ENCODE measurements at places on chromosomes 6 and 20. TPM values are rescaled to one million over a fixed set of nuclear protein-coding genes. Genes with fewer than 3 reads are reported as not detected.

The LPIN3 gene
- not detected for total RNA-seq

The MEP1A gene
- not detected for total RNA-seq

The ISM1 gene
- total RNA-seq, result not detected

The ZNF335 gene
- total RNA-seq, result 13.2 TPM

The EMILIN3 gene
- not detected for total RNA-seq

The SAMD10 gene
- total RNA-seq, result 13.0 TPM

- no peak overlapping the region for H3K27ac ChIP-seq
- no peak for DNase-seq
- no peaks in the 10 kb centered on the region for H3K36me3 ChIP-seq
- no peak overlapping the region for H3K4me3 ChIP-seq
- no peaks in the 10 kb centered on the region for H3K27me3 ChIP-seq
Observed at GRCh38 chr6:131688286-131688685, 12.9 kb downstream of the OR2A4 start.

GRCh38 chr6:141467041-141467440, 665.7 kb upstream of the GJE1 start:
- no peak overlapping the region for H3K4me3 ChIP-seq
- DNase-seq, result no peak
- H3K4me1 ChIP-seq, result 0 out of 2 replicates have a peak, but pooled peaks cover 2% of the 10 kb centered on the region
- no peak overlapping the region for H3K27ac ChIP-seq
- no peaks in the 10 kb centered on the region for H3K27me3 ChIP-seq

DNA sequence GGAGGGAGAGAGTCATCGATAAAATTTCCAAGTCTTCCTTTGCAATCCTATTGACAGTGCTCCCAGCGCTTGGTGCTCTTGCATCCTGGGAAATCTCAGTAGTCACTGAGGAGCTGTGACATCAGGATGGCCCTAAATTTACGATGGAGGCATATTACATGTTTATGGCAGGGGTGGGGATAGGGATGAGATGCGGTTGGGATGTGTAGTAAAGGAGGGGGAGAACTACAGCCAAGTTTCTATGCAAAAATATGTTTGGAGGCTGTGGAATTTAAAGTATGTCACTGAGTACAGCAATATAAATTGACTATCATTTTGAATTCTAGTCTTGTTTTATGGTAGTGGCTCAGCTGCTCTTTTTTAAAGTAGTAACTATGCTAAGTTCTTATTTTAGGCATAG, 544.9 kb downstream of the PKHD1 start:
- no peak overlapping the region for H3K4me3 ChIP-seq
- no peak overlapping the region for H3K27ac ChIP-seq
- no peaks in the 10 kb centered on the region for H3K4me1 ChIP-seq

DNA sequence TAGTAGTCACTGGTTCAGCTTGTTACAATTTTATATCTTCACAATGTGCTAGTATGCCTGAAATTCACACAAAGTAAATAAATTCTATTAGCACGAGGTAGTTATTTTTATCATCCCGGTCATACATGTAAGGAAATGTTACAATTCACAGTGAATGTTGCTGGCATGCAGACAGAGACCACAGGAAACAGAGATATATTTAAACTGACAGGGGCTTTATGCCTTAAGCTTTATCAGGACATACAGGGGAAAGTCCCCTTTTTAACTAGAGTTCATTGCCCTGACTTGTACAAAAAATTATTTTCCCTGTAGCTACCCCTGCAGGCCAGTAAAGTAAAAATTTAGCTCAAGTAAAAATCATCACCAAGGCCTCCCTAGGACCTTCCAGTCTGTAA, 712.0 kb upstream of the NRSN1 start:
- DNase-seq, result no peak
- no peak overlapping the region for H3K27ac ChIP-seq
- H3K4me3 ChIP-seq, result no peak overlapping the region

GRCh38 chr6:130150906-130151305, 71.8 kb downstream of the SAMD3 start:
- H3K4me3 ChIP-seq, result no peak overlapping the region
- DNase-seq, result peak; percentile 10
- H3K36me3 ChIP-seq, result no peaks in the 10 kb centered on the region
- no peaks in the 10 kb centered on the region for H3K4me1 ChIP-seq

GRCh38 chr6:168374541-168375071, 55.0 kb upstream of the DACT2 start:
- H3K36me3 ChIP-seq, result no peaks in the 10 kb centered on the region
- no peak overlapping the region for H3K27ac ChIP-seq
- no peak for DNase-seq
- no peaks in the 10 kb centered on the region for H3K4me1 ChIP-seq
- no peaks in the 10 kb centered on the region for H3K27me3 ChIP-seq

DNA sequence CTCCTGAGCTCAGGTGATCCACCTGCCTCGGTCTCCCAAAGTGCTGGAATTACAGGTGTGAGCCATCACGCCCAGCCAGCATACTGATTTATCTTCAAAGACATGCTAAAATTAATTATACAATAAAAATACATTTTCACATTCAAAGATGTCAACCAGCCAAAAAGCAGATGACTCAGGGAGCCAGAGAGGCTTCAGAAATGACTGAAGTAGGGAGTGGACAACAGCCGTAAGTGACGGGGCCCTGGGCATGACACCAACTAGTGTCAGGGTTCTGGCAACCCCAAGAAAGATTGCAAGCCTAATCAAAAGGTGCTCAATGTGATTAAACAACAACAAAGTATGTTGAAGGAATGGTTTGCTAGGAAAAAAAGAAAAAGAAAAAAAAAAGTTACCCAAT, 28.4 kb downstream of the GPLD1 start:
- no peaks in the 10 kb centered on the region for H3K27me3 ChIP-seq
- peak; percentile 36 for DNase-seq
- H3K4me3 ChIP-seq, result no peak overlapping the region

GRCh38 chr6:16591396-16592222, 169.7 kb downstream of the ATXN1 start:
- H3K36me3 ChIP-seq, result no peaks in the 10 kb centered on the region
- H3K4me1 ChIP-seq, result no peaks in the 10 kb centered on the region
- H3K27ac ChIP-seq, result no peak overlapping the region
- no peak overlapping the region for H3K4me3 ChIP-seq
- DNase-seq, result no peak

- no peak overlapping the region for H3K27ac ChIP-seq
- H3K36me3 ChIP-seq, result no peaks in the 10 kb centered on the region
- H3K27me3 ChIP-seq, result no peaks in the 10 kb centered on the region
- H3K4me3 ChIP-seq, result no peak overlapping the region
Observed at GRCh38 chr20:63241272-63241671, 5.6 kb downstream of the BIRC7 start.

DNA sequence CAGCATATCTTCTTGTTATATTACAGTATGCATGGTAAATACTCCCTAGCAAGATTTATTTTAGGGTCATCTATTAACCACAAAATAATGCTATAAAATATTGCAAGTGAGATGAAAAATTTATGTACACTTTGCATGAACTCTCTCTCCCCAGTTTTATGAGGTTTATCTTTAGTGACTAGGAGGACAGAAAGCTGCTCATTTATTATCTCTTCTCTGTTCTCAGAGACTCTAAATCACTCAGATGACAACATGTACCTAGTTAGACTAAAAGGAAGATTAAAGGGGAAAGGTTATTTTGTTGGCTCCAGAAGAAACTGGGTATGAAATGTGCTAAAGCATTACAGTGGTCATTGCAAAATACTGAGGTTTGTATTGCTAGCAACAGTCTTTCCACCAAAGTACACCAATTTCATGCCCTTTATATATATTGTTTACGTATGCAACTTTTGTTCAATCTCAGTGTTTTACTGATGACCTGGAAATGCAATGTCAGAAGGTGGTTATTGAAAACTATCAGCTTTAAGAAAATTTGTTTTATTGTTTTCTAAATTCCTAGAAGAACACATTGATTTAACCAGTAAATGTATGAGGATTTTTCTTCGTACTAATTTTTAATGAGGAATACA, 11.8 kb downstream of the RFX6 start:
- H3K27ac ChIP-seq, result no peak overlapping the region
- H3K36me3 ChIP-seq, result no peaks in the 10 kb centered on the region
- no peaks in the 10 kb centered on the region for H3K27me3 ChIP-seq
- DNase-seq, result no peak
- H3K4me1 ChIP-seq, result no peaks in the 10 kb centered on the region
- H3K4me3 ChIP-seq, result no peak overlapping the region

DNA sequence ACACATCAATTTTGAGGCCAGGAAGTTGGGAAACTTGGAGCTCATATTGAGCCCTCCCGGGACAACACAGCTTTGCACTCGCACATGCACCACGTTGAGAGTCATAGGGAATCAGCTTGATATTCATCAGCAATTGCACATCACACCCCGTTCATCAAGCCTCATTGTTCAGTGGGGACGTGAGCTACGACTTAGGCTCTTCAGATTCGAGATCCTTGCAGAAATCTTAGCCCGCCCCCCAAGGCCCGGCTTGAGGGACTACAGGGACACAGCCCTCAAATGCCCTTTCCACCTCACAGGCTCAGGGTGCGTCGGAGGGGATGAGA, 93.0 kb upstream of the MAFB start:
- peaks cover 21% of the 10 kb centered on the region for H3K4me1 ChIP-seq
- H3K27me3 ChIP-seq, result no peaks in the 10 kb centered on the region
- H3K36me3 ChIP-seq, result no peaks in the 10 kb centered on the region
- H3K4me3 ChIP-seq, result no peak overlapping the region
